Renal cortical epithelial cell (primary cell): ENCODE measurements at places on chromosomes 11 and 22. TPM values are rescaled to one million over a fixed set of nuclear protein-coding genes. Genes with fewer than 3 reads are reported as not detected.

DNA sequence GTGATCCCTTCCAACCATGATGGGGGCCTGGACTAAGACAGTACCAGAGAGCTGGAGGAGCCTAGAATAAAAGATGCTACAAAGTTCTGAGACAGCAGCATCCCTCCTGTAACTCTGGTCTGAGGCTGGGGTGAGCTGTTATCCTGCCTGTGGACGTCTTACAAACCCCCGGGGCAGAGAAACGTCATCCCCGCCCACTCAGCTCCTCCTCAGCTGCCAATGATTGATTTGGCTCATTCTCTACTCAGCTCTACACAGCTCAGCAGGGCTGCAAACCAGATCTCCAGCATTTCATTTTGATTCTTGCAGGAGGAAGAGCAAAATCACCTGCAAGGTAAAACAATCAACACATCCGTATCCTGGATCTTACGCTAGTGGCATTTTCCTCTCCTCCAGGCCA is 55.5 kb downstream of the CSNK2A3 start:
- peak; percentile 13 for DNase-seq

SLC7A4 gene
- 0.20 TPM in 1 of 2 replicates, not detected in the other for total RNA-seq

- DNase-seq: no peak
These were observed 33.0 kb upstream of the XBP1 start for GRCh38 chr22:28833276-28833923.

DNA sequence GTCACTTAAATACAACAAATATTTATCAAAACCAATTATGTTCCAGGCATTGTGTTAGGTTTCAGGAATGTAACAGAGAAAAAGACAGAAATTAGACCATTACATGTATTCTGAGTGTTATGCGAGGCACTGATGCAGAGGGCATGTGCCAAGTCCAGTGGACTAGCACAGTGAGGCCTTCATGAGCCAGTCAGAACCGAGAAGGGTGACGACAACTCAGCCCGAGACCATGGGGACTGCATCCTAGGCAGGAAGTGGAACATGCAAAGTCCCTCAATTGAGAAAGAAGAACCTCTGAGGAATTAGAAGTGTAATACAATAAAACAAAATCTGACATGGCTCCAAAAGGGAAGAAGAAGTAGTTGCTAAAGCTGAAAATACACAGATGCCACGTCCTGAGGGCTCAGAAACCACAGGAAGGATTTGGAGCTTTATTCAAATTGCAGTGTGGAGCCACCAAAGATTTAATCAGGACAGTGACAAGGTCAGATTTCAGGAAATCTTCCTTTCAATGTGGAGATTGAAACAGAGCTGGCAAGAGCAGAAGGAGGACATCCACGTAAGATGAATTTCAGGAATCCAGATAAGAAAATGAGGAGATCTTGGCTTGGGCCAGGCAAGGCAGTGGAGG is 529.6 kb downstream of the NTM start:
- no peak for DNase-seq

WNT7B gene
- 14.5 and 16.7 TPM in 2 replicates for total RNA-seq

- no peak for DNase-seq
These were observed 717.6 kb upstream of the ANO5 start for GRCh38 chr11:21475276-21475675.

FXYD2 gene
- 361 and 706 TPM in 2 replicates for total RNA-seq

DNA sequence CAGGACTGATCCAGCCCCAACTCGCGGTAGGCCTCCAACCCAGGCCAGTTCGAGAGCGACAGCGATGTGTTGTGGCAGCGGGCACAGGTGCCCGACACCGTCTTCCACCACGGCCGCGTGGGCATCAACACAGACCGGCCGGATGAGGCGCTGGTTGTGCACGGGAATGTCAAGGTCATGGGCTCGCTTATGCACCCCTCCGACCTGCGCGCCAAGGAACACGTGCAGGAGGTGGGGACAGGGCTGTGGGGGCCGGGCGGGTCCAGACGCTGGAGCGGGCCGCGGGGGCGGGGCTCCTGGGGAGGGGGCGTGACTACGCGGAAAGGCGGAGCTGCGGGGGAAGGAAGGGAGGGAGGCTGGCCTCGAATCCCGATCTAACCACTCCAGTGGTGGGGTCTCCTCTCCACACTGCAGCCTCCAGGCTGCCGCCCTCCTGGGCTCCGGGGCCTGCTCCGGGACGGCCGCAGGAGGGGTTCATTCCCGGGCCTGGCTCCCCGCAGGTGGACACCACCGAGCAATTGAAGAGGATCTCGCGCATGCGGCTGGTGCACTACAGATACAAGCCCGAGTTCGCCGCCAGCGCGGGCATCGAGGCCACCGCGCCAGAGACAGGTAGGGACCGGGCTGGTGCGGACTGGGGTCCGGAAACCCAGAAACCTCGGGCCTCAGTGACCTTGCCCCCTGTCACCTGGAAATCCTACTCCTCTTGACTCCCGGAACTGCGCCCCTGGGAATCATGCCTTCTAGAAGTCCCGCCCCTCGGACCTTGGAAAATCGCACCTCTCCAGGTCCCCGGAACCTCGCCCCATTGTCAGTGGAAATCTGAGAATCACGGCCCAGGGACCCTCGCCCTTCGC is 14.9 kb downstream of the TMEM258 start:
- no peak for DNase-seq

SCUBE2 gene
- total RNA-seq: 0.87 and 1.4 TPM in 2 replicates

DNA sequence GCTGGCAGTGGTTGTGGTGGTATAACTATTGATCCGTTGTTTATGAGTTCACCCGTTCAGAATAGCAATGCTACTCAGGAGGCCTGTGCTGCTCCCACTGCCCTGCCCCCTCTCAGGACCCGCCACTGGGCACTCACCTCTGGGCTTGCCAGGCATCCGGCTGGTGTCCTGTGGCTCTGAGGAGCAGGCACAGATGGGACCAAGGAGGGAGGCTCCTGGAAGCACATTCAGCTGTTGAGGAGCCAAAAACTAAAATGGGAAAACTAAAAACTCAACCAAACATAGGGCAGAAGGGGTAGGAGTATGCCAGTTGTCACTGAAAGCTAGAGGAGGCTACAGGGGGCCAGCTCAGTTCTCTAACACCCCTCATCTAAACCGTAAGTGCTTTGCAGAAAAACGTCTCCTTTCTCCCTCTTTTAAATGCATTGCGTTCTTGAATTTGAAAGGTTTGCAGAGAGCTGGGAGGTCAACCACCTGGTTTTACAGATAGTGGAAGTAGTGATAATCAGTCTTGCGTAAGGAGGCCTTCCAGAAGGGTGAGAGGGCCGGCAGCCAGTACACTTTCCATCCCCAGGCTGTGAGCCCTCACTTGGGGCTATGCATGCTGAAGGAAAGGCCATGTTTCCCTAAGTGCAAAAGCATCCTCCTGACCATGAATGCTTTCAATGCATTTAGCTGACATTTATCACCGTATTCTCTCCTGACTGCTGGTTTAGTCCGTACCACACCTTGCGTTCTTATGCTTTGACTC is 547.4 kb downstream of the NTM start:
- no peak for DNase-seq

FGF19 gene
- not detected in 2 replicates for total RNA-seq

DNA sequence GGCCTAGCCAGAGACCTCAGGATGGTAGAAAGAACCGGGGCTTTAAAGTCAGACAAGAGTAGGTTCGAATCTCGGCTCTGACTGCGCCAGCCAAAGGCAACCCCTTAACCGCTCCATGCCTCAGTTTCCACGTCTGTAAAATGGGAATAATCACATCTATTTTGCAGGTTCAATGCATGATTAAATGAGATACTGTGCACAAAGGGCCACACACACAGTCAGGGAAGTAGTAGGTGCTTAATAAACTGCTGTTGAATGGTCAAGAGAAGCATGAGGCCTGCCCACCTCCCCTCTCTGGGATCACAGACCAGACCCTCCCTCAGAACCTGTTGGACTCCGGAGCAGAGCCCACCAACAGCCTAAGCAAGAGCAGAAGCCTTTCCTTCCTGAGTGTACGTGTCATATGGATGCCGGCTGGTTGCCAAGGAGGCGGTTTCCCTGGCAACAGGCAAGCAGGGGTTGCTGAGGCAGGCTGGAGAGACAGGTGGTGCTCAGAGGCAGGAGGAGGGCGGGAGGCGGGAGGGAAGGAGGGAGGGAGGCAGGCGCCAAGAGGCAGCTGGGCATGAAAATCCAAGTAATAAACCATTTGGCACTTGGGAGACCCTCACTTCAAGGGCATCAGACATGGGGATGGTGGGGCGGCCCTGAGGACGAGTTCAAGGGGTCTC is 43.9 kb downstream of the NFAM1 start:
- no peak for DNase-seq

CRYAB gene
- total RNA-seq: 63.0 and 179 TPM in 2 replicates

GRCh38 chr22:37621352-37621860 is 12.8 kb downstream of the GGA1 start:
- no peak for DNase-seq

DNA sequence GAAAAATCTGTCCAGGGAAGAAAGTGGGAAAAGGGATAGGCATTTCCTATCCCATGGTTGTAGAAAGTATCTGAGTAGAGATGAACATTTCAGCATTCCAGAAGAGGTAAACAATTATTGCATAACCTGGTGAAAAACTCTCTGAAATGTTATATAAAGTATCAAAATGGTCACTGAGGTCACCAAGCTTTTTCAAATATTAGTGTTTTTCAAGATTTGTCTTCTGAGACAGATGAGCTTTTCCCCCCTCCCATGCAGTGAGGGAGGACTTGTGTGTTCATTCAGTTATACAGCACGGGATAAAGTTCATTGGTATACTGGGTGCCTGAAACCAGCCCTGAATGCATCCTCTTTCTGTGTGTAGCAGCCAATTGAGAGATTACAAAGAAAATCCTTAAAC is 1.9 kb upstream of the DEPDC7 start:
- DNase-seq: no peak

PLAAT5 gene
- 0.40 TPM in 1 of 2 replicates, not detected in the other for total RNA-seq

DNA sequence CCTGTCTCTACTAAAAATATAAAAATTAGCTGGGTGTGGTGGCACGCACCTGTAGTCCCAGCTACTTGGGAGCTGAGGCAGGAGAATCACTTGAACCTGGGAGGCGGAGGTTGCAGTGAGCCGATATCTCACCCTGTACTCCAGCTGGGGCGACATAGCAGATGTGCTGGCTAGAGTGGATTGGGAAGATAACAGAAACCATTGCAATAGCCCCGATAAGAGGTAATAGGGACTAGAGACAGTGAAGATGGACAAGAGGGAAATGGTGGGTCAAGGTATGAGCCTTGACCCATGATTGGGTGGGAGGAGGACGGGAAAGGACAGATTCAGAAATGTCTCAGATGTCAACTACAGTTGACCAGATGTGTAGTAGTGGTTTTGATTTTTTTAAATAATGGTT is 6.1 kb downstream of the SWAP70 start:
- DNase-seq: no peak

ANO5 gene
- 5.8 and 9.0 TPM in 2 replicates for total RNA-seq

DNA sequence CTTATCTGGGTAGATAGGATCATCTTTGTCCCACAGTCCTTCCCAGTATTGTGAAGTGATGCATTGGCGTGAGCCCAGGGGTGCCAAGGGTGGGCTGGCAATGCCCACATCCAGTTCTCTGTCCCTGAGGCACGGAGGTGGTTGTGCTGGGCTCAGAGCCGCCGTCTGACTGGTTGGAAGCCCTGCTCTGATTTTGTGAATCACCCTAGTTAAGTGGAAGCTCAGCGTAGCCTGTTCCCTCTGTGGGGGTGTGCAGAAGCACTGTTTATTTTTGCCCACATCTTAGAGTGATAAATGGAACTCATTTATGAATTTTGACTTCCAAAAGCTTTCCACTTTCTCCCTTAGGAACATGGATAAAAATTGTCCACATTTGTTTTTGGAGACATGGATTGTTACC is 13.6 kb downstream of the BCR start:
- DNase-seq: no peak

CSF2RB gene
- total RNA-seq: under 0.01 TPM in 1 of 2 replicates, not detected in the other

DNA sequence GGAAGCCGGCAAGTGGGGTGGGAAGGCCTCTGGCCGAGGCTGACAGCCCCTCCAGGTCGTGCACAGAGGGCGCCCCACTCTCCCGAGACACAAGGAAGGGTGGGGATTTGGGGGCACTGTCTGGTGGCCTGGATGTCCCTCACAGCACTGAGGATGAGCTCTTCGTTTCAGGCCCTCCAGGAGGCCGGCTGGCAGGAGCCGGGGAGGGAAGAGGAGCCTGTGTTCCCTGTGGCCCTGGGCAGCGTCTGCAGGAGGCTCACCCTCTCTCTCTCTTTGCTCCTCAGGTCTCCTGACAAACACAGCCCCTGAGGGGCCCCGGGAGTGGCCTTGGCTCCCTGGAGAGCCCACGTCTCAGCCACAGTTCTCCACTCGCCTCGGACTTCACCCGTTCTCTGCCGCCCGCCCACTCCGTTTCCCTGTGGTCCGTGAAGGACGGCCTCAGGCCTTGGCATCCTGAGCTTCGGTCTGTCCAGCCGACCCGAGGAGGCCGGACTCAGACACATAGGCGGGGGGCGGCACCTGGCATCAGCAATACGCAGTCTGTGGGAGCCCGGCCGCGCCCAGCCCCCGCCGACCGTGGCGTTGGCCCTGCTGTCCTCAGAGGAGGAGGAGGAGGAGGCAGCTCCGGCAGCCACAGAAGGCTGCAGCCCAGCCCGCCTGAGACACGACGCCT is 1078.0 kb downstream of the BRD1 start:
- no peak for DNase-seq

DNA sequence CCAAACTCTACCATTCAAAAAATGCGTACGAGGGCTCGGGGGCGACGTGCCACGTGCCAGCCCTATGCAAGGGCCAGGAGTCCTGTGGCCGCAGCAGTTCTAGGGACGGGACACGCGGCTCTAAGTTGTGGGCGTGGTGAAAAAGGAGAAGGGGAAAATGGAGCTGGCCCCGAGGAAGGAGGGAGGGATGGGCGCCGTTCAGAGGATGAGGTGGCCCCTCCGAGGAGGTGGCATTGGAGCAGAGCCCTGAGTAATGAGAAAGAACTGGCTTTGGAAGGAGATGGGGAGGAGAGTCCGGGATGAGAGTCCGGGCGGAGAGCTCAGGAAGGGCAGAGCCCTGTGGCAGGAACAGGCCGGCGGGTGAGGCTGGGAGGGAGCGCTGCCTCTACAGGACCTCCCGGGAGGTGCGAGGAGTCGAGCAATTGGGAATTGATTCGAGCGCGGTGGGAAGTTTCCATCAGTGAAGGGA is 21.0 kb downstream of the OTUB1 start:
- DNase-seq: peak; percentile 7

GRCh38 chr22:41568811-41569210 is 8.0 kb downstream of the CSDC2 start:
- no peak for DNase-seq

BTBD18 gene
- not detected in 2 replicates for total RNA-seq

GRCh38 chr22:29129808-29130140 is 56.9 kb downstream of the KREMEN1 start:
- no peak for DNase-seq

GRCh38 chr11:108906329-108906728 is 241.5 kb downstream of the DDX10 start:
- DNase-seq: peak; percentile 75

- peak; percentile 59 for DNase-seq
These were observed 36.3 kb upstream of the SORL1 start for GRCh38 chr11:121415856-121416255.
